Kidney (tissue), 22 donors: ENCODE measurements at places on chromosomes 11 and 22.

GRCh38 chr11:27497284-27497866 is 9.2 kb downstream of the LIN7C start:
- DNase-seq = no peak

DNA sequence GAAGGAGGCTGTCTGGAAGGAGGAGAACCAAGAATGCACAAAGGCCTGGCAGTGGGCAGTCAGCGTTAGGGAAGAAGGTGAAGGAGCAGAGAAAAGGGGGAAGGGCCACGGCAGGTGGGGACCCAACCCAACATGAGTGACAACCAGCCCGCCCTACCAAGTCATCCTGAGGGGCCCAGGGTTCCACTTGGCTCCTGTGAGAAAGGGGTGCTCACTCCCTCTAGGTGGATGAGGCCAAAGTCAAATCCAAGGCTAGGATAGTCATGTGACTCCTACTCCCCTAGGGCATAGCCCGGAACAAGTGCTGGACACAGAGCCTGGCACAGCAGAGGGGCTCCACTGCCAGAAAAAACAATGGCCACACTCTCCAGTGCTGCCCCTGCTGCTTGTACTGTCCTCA is 2.2 kb upstream of the DGCR2 start:
- no peak for DNase-seq

- no peak for DNase-seq
Observed at GRCh38 chr22:39251762-39252460, 7.1 kb upstream of the PDGFB start.

DNA sequence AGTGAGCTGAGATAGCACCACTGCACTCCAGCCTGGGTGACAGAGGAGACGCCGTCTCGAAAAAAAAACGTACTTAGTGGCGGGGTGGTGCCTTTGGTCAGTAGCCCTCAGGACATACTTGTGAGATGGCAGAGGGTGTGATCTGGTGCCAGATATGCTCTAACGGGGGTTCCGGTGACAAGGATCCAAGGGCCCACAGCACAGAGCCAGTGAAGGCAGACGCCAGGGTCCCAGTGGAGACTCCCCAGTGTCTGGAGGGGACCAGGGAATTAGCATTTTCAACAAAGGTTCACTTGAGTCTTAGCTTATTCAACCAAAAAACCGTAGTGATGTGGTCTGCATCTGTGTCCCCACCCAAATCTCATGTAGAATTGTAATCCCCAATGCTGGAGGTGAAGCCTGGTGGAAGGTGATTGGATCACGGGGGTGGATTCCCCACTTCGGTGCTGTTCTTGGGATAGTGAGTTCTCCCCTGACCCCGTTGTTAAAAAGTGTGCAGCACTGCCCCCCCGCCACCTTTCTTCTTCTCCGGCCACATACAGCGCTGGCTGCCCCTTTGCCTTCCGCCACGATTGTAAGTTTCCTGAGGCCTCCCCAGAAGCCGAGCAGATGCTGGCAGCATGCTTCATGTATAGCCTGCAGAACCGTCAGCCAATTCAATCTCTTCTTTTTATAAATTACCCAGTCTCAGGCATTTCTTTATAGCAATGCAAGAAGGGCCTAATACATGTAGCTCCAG is 26.6 kb upstream of the OSBPL5 start:
- no peak for DNase-seq

DNA sequence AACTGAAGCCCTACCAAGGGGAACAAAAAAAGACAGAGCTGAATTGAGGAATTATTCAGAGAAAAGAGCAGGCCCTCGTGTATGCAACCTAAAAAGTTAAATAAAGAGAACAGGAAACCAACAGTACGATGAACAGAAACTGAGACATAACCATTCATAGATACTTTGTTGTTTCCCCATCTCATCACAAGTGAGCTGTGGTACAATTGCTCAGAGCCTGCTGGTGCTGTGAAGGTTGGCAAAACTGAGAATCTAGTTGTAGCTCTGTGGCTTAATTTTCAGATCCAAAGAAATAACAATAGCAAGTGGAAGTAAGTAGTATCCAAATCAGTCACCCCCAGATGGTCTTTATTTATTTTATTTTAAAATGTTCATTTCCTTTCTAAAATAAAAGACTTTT is 37.7 kb upstream of the BLID start:
- DNase-seq = no peak

GRCh38 chr11:95584180-95584579 is 205.4 kb downstream of the FAM76B start:
- DNase-seq = no peak

- DNase-seq = no peak
Observed at GRCh38 chr11:126945319-126945718, 55.3 kb downstream of the KIRREL3 start.

DNA sequence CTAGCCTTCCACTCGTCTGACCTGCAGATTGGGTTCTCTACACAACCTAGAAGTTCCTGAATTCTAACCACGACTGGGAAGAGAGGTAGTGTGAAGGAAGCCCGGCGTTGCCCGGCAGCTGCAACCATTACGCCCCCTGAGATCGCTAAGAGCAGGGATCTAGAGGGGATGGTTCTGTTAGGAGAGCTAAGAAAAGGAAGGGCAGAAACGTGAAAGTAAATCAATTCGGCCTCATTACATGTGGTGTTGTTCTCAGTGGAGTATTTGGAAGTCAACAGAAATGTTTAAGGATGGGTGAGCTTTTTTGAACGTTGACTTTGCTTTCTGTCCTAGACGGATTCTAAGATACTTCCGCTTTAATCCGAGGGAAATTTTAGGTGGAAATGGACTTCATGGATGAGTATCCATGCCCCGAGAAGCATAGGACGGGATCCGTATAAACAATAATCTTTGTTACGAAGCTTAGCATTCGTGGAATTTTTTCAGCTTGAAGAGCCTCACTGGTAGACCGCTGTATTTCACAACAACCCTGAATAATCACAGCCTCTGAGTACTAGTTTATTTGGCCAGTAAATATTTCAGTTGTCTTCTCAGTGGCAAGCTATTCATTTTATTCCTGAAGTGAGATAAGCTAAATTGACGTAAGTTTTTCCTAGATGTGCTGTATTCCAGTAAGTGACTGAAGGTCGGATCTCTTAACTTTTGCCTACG is 629 bp downstream of the ATP5MG start:
- no peak for DNase-seq

- DNase-seq = no peak
Observed at GRCh38 chr11:95140397-95141033, 50.9 kb downstream of the ENDOD1 start.

DNA sequence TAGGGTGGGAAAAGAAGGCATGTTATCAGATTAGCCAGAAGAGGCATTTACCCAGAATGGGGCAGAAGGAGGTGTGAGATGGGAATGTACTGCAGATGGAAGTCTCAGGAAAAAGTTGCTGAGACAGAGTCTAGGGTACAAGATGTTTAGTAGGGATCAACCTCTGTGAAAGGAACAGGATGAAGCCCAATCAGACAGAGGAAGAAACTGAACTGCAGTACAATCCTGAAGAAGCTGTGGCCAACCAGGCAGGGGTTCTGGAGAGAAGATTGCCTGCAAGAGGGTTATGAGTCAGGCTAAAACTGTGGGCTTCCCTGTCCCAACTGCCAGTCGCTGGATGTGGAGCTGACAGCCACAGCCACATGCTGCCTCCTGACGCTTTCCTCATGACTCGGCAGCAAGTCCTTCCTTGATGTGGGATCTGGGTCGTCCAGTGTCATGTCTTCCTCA is 64.0 kb downstream of the CWC15 start:
- no peak for DNase-seq

DNA sequence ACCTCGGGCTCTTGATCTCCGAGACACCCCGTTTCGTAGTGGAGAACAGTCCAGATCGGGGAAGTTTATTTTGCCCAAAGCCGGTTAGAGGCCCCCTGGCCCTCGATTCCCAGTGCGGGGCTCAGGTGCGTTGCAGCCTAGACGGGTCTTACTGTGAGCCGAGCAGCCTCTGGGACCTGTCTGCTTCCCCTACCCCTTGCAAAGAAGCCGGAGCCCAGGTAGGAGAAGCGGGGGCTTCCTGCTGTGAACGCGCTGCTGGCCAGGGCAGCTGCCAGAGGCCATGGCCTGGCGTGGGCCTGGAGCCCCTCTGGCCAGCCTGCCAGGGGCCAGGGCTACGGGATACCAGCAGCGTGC is 621 bp downstream of the TSPO start:
- DNase-seq = no peak

DNA sequence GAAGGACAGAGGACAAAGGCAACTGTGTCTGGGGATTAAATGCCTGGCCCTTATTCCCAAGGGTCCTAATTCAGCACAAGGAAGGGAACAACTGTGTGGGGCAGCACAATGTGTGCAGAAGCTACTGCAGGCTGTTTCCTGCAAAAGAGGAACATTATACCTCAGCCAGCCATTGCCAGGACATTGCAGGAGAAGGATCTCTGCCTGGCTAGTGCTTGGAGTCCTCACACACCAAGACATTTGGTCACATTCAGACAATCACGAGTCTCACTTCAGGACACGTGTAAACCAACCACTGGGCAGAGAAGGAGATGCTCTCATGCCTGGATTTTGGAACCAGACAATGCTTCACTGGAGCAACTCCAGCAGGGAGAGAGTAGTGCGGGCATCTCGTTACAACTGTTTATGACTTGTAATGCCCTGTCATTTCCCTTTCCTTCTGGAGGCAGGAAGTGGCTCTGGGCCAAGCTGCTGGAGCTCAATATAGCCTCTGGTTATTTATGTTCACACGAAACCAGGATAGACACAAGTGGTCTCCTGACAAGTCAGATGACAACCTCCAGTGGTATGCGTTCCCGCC is 23.9 kb upstream of the ZC3H12C start:
- DNase-seq = peak; percentile 41

- DNase-seq = no peak
Observed at GRCh38 chr11:128603003-128603696, 15.8 kb upstream of the ETS1 start.

GRCh38 chr22:48265000-48265625 is 1502.7 kb downstream of the TBC1D22A start:
- DNase-seq = no peak

DNA sequence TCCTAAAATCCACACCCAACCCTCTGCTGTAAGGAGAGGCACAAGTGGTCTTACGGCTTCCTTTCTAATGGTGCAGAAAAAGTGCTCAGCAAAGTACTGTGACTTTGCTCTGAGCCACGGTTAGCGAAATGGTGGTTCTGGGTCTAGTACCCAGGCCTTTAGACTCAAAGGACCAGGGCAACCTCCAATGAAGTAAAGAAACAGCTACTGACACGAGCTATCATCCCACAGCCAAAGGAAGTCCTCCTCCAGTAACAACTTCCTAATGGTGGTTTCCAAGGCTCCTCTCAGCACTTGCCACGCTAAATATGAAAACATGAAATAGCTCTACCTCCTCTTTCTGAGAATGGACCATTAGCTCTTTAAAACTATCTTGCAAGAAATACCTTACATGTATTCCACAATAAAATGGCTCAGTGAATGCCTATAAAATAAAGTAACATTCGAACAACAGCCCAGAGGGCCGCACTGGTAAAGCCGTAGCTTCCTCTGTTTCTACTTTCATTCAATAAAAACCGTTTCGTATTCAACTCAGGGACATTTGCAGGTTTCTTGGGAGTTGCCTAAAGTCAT is 122.4 kb downstream of the ETS1 start:
- no peak for DNase-seq

- no peak for DNase-seq
Observed at GRCh38 chr11:57154739-57155138, 27.0 kb upstream of the LRRC55 start.

GRCh38 chr11:102598272-102598671 is 26.9 kb downstream of the MMP20 start:
- DNase-seq = no peak

DNA sequence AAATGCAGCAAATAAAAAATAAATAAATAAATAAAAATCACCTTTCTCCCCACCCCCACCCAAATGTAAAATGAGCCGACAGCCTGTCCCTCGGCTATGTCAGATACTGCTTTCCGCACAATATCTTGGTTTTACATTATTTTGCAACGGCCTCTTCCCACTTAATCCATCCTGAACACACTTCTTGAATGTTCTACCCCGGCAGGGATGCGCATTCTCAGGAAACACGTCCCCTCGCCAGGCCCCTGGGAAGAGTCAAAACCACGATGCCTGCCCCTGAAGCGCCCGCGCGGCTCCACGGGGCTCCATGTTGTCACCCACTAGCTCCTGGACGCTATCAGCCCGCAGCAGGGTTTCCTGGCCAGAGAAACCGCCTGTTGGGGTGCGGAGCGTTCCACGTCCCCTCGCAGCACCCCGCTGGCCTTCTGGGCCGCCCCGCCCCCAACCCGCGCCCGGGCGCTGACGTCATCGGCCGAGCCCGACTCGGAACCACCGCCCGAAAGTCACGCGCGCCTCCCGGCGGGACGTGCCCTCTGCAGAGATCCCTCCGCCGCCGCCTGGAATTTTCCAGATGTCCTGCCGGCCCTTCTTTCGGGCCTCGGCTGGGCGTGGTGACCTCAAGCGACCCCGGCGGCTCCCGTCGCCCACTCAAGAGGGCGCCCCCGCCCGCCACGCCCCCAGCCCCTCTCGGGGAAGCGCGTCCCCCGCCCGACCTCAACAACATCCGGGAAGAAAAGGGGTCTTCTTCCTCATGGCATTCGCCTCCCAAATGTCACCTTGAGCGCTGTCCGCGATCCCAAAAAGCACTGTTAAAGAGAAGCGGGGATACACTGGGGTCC is 585 bp upstream of the NEAT1 start:
- DNase-seq = peak; percentile 97

DNA sequence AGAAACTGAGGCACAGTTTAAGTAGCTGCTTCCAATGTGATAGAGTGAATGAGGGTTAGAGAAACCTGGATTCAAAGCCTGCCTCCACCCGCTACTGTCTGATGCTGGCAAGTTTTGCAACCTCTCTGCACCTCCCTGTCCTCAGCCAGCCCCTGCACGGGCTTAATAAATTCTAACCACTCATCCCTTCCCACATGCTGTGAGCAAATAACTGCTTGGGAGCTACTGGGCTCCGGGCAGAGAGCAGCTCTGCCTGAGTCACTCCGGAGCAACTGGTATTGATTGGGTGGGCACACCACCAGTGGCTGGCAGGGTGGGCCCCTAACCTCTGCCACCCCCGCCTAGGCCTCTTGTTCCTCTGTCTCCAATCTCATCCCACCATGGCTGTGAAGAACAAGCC is 104.3 kb upstream of the SYT13 start:
- DNase-seq = no peak
